CD4-positive, alpha-beta T cell treated with Interleukin-15 for 4 hours (primary cell): ENCODE measurements at places on chromosomes 6 and 20.

DNA sequence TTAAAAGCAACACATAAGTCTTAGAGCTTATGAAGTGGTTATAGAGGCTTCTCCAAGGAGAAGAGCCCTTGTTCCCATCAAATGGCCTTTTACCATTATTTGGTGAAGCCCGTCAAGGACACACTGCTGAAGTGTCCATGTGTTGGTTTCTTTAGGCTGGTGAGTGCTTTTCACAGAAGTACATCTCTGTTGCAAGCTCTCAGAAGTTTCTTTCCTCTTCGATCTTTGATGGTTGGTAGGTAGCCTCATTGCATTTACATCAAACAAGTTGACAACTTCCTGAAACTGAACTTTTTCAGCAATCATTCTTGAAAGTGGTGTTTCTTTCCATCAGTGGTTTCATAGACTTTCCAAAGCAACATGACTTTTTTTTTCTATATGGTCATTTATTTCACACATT lies 465.6 kb downstream of the HDGFL1 start:
- no peak for DNase-seq

DNA sequence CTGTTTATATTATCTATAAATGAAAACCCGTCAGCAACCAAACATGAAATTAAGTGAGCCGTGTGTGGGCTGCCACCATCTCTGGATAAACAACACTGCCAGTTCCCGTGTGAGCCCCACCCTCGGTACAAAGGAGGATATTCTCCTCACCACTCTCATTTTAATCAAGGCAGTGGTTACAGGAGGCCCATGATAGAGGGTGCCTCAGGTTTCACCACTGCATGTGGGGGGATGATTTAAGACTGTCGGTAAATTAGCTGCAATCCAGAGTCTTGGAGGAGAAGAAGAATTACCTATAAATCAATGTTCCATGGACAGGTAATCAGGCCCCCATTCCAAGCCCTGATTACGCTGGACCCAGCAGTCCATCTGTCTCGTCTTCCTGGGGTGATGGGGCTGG lies 361.6 kb upstream of the SULF2 start:
- no peak for DNase-seq

DNA sequence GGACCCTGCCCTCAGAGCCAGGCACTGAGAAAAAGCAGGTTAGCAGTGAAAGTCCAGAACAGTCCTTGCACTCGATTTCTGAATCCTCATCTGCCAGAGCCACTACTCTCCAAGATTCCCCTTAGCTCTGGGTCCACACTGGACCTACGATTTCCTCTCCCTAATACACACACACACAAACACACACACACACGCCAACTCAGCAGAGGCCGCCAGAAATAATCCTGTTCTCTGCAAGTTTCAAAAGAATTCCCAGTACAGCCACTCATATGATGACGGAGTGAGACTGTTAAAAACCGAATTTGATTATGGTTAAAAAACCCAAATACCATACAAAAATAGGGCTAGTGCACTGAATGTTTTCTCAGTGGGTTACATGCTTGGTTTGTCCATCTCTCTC lies 90.8 kb downstream of the GMPR start:
- no peak for DNase-seq

- DNase-seq: no peak
Observed at GRCh38 chr20:62550087-62550632, 74.4 kb upstream of the GATA5 start.

GRCh38 chr6:132089173-132089572 lies 138.0 kb upstream of the CCN2 start:
- DNase-seq: no peak

- no peak for DNase-seq
Observed at GRCh38 chr6:168160506-168161370, 81.7 kb upstream of the FRMD1 start.

DNA sequence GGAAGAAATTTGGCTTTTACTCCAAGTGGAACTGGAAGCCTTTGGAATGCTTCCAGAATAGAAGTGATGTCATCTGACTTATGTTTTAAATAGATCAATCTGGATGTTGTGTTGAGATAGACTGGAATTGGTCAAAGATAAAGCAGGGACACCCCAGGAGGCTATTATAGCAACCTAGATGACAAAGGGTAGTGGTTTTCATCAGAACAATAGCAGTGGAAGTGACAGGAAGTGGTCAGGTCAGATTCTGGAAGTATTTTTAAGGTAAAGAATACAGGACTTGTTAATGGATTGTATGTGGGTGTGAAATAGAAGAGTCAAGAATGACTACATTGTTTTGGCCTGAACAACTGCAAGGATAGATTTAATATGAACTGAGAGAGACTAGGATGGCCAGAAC lies 191.4 kb downstream of the ADGRB3 start:
- DNase-seq: no peak

- DNase-seq: no peak
Observed at GRCh38 chr6:113924312-113924723, 46.6 kb downstream of the HDAC2 start.

GRCh38 chr6:35190306-35190705 lies 23.4 kb upstream of the SCUBE3 start:
- no peak for DNase-seq

DNA sequence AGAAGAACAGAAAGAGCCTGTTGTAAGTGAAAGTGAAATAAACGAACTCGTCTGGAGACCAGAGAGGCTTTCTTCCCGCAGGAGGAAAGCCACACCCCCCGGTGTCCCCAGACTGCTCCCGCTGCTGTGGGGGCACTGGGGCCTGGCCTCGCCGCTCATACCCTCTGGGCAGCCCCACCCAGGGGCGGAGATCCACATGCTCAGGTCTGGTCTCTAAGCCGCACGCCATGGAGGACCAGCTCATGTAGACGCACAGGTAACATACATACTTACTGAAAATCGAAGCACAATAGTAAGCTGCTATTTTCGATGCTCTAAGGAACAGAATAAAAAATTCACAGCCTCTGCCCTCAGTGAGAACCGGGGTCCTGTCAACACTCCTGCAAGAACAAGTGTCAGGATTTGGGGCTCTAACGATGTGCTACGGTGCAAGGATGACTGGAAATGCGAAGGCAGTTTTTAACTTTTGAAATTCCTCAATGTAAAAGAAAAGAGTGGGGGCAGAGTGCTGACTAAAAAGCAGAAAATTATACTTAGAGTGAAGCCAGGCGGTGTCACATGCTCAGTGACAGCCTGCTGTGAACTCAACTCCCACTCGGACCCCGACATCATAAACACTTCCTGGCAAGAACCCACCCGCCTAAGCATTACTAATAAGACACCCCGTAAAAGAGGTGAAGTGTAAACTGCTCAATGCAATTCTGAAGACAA lies 110.5 kb downstream of the IRF4 start:
- DNase-seq: peak; percentile 38

- DNase-seq: no peak
Observed at GRCh38 chr20:23513164-23513563, 22.2 kb downstream of the CST8 start.
